Activated T-cell treated with anti-CD3 and anti-CD28 coated beads for 24 hours (primary cell): ENCODE measurements at places on chromosomes 3 and 15.

GRCh38 chr3:186354100-186354499 lies 7.9 kb downstream of the DGKG start:
- DNase-seq, result no peak

- DNase-seq, result no peak
Measured at GRCh38 chr15:50747523-50747922, 18.0 kb downstream of the SPPL2A start.

DNA sequence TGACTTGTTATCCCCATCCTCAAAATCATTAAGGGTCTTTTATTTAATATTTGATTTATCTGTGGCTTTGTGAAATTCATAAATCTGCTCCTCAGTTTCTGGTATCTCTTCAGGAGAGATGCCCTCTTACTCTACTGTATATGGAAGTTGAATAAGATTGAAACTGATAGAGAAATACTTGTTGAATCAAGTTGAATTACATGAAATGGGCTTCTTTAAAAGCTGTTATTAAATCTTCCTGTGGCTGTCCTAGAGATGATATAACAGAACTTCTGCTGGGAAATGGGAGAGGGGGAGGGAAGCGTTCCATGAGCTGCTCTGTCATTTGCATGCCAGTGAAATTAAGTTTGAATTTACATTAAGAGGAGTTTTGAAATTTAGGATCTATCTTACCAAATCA lies 494.4 kb upstream of the TPRG1 start:
- no peak for DNase-seq

GRCh38 chr3:119403201-119403600 lies 60.2 kb downstream of the TMEM39A start:
- DNase-seq, result no peak

DNA sequence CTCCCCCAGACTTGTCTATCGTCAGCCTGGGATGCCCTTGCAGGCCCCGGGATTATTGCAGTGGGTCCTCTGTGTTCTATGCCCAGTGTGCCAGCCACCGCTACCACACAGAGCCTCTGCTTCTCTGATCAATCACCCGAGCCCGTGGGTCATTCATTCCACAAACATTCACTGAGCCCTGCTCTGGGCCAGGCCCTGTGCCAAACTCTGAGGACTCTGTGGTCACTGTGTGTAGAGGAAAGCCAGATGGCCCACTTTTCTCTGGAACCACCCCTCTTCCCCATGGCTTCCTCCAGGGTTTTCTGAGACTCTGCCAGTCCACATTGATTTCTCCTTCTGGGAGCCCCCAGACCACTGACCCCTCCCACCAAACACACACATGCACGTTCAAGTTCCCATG lies 55.5 kb downstream of the BSN start:
- no peak for DNase-seq

- no peak for DNase-seq
Measured at GRCh38 chr3:10002951-10003350, 16.3 kb upstream of the EMC3 start.

DNA sequence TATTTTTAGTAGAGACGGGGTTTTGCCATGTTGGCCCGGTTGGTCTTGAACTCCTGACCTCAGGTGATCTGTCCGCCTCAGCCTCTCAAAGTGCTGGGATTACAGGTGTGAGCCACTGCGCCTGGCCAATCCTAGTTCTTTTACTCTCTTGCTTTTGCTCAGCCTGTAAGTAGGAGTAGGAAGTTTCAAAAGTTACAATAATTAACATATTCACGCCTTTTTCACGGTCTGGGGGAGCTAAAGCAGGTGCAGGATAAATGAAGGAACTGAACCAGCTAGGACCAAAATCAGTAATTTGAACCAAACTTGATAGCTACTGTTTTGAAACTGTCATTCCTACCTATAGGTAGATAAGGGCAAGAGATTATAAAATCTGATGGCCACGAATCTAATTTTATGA lies 98.5 kb downstream of the CACNA1D start:
- no peak for DNase-seq

DNA sequence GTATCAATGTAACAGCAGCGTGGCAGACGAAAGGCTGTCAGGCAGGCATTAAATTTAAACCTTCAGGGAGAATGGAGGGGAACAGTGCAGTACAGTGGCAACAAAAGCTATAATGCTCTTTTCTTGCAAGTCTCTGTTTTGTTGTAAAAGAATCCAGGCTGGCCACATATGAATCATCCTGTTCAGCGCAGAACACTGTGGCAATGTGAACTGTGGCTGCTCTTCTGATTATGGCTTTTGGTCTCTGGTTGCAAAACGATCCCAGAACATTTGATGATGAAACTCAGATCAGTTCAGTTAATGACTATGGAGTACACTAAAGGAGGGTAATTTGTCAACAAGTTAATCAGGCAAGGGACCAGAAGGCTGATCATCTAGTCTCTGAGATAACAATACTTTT lies 219.7 kb upstream of the SGO1 start:
- DNase-seq, result no peak

DNA sequence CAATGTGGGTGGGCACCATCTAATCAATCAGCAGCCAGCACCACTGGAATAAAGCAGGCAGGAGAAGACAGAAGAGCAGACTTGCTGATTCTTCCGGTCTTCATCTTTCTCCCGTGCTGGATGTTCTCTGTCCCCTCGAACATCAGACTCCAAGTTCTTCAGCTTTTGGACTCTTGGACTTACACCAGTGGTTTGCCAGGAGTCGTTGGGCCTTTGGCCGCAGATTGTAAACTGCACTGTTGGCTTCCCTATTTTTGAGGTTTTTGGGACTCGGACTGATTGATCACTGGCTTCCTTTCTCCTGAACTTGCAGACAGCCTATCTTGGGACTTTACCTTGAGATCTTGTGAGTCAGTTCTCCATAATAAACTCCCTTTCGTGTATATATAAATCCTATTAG lies 292.8 kb downstream of the BCHE start:
- no peak for DNase-seq
